AG20443 (cell line): ENCODE measurements at places on chromosomes 12 and 14.

GRCh38 chr12:273382-273781 lies 10.7 kb upstream of the SLC6A13 start:
- DNase-seq = no peak

DNA sequence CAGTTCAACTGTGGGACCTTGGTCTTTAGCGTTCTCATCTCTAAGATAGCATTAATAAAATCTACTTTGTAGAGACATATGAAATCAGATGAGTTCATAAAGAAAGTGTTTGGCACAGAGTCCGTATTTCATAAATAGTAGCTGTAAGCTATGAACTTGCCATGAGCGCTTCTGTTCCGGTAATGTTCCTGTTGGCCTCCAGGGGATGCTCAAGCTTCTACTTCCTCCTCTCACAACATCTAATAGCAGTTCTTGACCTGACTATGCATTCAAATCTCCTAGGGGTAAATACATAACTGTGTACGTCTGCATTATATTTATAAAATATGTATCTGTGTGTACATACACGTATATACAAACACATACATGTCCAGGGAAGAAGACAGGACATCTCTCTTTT lies 288.2 kb upstream of the TMPO start:
- peak; percentile 16 for DNase-seq

GRCh38 chr12:108313606-108314351 lies 25.3 kb downstream of the CMKLR1 start:
- DNase-seq = no peak

GRCh38 chr12:6432991-6433390 lies 11.8 kb upstream of the CD27 start:
- no peak for DNase-seq

DNA sequence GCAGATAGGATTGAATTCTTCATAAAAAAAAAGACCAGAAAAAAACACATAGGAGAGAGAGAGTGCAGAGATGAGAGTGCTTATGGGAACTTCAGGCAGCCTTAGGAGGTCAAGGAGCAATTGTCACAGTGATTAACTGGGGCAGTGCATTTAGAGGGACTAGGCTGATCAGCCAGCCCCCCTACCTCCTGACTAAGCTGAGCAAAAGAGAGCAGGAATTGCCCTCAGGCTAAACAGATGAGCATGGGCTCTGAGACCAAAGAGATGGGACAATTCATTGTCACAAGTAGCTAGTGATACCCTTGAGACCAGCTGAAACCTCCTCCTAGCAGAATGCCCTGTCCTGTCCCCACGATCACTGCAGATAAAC lies 124.0 kb downstream of the BTG1 start:
- DNase-seq = no peak

DNA sequence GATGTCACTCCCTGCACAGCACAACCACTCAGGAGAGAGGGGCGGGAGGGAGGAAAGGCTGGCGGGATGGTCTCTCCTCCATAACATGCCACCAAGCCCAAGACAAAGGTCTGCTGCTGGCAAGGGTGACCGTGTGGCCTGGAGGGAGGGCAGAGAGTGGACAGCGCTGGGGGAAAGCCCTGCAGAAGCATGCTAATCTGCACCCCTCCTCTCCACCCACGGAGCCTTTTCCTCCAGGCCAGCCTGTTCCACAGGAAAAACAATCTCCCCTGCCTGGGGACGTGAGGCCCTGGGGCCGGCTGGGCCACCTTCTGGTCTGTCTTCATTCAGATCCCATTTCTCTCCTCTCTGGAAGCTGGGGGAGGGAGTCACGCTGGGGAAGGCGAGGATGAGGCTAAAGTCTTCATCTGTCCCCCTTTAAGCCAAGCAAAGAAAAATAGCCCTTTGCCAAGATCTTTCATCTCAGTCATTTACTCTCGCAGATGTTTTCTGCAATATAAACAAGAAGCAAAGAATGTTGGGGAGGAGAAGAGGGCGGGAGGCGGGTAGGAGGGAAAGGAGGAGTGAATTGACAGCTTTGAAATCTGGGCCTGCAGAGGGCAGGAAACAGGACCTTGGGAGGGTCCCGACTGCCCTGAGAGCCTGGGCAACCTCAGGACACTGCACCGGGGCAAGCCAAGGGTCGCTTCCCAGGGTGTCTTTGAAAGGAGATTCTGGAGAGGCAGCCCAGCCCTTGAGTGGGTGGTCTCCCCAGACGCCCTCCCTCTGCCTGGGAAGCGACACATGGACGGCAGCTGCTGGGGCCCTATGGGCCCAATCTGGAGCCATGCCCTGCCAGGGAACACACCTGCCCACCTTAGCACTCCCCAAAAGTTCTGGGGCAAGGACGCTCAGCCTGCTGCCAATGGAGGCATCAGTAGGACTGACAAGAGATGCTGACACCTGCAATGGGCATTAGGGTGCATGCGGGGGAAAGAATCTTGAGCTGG lies 133.6 kb downstream of the ZFP36L1 start:
- DNase-seq = no peak

DNA sequence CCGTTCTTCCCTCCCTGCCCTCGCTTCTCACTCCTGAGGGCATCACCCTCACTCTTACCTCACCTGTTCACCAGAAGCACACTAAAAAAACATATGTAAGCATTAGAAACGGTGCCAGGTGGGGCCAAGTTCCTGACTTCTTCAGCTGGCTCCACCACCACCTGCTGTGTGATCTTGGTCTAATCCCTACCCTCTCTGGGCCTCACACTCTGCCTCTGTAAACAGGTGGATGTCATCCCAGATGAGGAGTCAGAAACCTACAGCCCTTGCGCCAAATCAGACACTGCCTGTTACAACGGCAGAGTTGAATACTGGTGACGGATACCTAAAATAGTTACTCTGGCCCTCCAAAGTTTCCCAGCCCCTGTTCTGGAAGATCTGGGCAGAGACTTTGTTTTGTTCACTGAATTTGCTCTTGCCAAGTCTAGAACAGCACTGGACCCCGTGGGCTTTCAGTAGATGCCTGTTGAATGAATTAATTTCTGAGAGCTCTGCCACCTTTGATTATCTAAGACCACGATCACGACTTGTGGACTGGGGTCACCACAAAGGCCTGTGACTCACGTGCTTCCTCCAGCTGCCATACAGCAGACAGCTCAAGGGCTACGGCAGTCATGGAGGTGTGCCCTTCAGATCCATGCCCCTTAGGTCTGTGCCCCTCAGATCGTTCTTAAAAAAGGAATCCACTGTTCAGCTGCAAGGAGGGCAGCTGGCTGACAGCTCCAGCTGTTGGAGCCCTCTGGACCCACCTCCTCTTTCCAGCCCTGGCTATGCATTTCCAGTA lies 71.9 kb downstream of the GSC start:
- DNase-seq = no peak

DNA sequence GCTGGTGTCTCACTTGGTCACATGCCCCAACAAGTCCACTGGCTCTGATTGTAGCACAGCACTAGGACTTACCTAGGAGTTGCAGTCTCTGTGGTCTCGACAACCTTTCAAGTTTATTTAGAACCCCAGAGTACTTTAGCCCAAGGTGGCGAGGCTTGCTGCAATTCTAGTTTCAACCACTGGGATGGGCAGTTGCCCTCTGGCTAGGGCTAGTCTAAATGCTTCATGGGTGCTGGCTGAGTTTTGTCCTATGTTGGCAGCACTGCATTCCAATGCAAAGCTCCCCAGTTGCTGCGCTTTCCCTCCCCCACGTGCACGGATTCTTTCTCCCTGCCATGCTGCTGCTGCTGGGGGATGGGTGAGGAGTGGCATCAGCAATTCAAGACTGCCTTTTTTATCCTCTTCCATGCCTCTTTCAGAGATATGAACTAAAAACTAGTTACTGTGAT lies 207.9 kb downstream of the SYNE2 start:
- DNase-seq = peak; percentile 18

GRCh38 chr12:88650715-88651114 lies 70.4 kb upstream of the KITLG start:
- DNase-seq = peak; percentile 60

DNA sequence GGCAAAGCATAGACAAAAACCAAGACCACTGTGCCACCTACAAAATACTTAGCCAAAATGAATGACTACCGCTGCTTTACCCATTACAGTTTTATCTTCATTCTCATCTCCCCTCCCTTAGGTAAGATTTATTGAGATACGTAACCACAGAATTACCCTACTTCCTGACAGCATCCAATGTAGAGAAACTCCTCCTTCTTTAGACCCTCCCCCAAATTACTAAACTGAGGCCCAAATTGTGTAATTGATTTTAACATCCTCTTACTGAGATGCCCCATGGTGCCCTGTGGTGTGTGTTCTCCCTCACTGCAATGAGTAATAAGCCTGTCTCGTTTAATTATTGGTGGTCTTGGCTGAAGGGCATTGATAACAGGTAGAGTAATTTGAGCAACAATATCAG lies 19.1 kb downstream of the VRK1 start:
- no peak for DNase-seq

DNA sequence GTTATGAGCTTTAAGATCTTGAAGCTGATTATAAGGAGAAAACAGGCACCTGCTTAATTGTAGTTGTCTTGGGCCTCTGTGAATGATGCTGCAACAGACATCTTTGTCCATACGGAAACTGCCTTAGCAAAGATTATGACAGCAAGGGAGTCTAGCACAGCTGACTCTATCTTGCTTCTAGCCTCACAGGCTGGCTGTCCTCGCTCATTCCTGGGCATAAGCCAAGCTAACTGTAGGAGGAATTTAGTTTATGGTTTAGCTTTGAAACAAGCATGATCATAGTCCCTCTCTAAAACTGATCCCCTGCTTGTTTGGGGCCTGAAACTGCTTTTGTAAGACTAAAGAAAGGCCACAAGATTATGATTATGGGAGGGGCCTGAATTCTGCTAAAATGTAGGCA lies 74.3 kb upstream of the C14orf132 start:
- no peak for DNase-seq

GRCh38 chr12:47321436-47321835 lies 241.7 kb upstream of the AMIGO2 start:
- DNase-seq = no peak

DNA sequence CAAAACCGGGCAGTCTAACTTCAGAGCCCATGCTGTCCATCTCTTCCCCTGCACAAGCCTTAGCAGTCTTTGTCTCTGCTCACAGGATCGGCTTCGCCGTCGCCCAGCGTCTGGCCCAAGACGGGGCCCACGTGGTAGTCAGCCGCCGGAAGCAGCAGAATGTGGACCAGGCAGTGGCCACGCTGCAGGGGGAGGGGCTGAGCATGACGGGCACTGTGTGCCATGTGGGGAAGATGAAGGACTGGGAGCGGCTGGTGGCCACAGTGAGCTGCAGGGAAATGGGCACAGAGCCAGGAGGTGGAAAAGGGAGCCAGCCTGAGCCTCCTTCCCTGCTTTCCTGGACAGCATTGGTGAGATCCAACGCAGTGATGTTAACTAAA lies 14.2 kb upstream of the CARMIL3 start:
- DNase-seq = no peak

GRCh38 chr12:11749943-11750690 lies 100.6 kb downstream of the ETV6 start:
- no peak for DNase-seq

DNA sequence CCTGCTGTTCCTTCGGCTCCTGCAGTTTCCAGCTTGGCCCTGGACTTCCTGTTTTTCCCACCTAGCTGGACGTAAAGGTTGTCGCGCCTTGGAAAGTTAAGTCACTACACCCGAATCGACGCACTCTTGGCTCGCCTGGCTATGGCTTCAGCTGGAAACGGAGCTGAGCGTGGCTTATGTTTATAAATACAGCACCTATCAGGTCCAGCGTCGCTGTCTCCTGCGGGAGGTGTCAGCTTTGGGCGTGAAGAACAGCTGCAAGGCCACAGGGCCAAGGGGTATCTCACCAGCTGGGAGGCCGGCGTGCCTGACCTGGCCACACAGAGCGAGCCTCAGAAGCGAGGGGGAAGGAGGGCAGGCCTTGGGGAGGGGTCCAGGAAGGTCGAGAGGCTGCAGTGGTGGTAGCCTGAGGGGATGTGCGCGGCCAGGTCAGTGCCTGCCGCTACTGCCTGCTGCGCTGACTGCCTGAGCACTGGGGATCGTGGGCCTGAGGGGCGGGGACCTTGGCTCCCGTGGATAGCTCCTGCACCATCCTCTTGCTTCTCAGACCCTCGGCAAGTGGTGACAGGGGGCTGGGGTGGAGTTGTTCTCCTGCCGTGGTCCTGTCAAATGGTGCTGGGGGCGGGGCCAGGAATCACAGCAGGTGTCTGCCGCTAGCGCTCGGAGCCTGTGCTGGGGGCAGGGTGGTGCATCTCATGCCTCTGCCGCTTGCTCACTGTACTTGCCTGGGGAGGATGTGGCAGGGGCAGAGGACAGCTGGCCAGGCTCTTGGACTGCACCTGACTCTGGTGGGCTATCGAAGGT lies 12.5 kb downstream of the PACS2 start:
- no peak for DNase-seq
